Neural cell (in vitro differentiated cells): ENCODE measurements at places on chromosomes 5 and 9. TPM values are rescaled to one million over a fixed set of nuclear protein-coding genes. Genes with fewer than 3 reads are reported as not detected.

The EQTN gene
- not detected in 2 replicates for polyA plus RNA-seq

The CCDC192 gene
- not detected in 2 replicates for polyA plus RNA-seq

The OSMR gene
- polyA plus RNA-seq = not detected in 2 replicates

The SIT1 gene
- not detected in 2 replicates for polyA plus RNA-seq

The HRCT1 gene
- polyA plus RNA-seq = 0.84 TPM in 1 of 2 replicates, not detected in the other

The SLC28A3 gene
- not detected in 2 replicates for polyA plus RNA-seq

The DRD1 gene
- 0.33 and 0.72 TPM in 2 replicates for polyA plus RNA-seq

The LCN10 gene
- polyA plus RNA-seq = not detected in 2 replicates

The ALDH7A1 gene
- polyA plus RNA-seq = 23.4 and 26.4 TPM in 2 replicates

The KCTD16 gene
- polyA plus RNA-seq = 7.1 and 7.2 TPM in 2 replicates

The IFNA4 gene
- polyA plus RNA-seq = not detected in 2 replicates

The TLR4 gene
- polyA plus RNA-seq = 0.07 and 0.74 TPM in 2 replicates

The SPINK7 gene
- polyA plus RNA-seq = not detected in 2 replicates

The PLAC8L1 gene
- polyA plus RNA-seq = 0.93 and 1.2 TPM in 2 replicates
